Eye (tissue), 1 donor: ENCODE measurements at places on chromosomes 4 and X.

- no peak for DNase-seq
Measured at GRCh38 chrX:135287266-135287823, 21.9 kb upstream of the ETDC start.

DNA sequence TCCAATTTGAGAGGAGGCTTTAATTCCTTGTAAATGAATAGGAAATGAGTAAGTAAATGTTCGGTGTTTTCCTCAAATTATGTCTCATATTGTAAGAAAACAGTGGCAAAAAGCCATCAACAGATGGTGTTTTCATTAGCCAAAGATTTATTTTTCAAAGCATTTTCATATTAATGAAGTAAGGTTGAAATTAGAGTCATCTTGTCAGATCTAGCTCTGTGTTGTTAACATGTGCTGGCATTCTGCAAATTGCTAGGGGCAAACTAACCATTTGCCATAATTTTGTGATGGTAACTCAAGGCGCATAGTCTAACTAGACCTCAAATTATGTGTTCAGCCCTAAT, 24.7 kb downstream of the MID2 start:
- DNase-seq: no peak

DNA sequence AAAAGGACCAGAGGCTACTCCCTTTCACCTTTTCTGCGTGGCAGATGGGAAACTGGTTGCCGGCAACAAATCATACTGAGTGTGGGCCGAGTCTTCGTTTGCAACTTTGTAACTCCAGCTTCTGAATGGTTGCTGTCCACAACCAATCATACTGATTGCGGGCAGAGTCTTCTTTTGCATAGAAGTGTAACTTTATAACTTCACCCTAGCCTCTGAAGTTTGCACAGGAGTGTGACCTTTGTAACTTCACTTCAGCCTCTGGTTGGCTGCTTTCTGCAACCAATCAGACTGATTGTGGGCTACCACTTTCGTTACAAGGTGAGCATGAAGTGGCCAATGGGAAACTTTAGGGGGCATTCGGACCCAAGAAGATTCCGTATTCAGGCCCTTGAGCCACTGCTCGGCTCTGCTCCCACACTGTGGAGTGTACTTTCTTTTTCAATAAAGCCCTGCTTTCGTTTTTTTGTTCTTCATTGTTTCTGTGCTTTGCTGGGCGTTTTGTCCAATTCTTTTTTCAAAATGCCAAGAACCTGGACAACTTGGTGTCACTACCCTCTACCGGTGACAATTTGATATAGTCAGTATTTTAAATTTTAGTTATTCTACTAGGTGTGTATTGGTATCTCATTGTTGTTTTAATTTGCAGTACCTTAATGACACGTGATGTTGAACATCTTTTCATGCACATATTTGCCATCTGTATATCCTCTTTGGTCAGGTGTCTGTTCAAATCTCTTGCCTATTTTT, 9.0 kb upstream of the PAGE5 start:
- no peak for DNase-seq

- peak; percentile 12 for DNase-seq
Measured at GRCh38 chrX:63809173-63809572, 24.2 kb upstream of the ARHGEF9 start.

DNA sequence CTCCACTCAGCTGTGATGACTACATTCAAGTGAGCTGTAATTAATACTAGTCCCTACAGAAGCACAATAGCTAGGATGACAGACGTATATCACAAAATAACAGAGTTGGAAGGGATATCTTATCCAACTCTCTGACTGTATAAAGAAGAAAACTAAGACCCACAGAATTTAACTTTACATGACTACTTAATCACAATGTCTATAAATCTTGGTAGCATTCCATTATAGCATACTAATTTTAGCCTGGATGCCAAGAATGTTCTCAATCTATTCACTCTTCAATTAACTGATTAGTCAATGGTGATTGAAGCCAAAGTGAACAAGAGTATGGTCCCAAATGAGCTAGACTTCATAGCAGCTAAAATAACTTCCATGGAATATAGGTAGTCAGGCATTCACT, 31.2 kb downstream of the RPS6KA6 start:
- no peak for DNase-seq

GRCh38 chr4:141630854-141631253, 5.5 kb upstream of the IL15 start:
- DNase-seq: no peak

DNA sequence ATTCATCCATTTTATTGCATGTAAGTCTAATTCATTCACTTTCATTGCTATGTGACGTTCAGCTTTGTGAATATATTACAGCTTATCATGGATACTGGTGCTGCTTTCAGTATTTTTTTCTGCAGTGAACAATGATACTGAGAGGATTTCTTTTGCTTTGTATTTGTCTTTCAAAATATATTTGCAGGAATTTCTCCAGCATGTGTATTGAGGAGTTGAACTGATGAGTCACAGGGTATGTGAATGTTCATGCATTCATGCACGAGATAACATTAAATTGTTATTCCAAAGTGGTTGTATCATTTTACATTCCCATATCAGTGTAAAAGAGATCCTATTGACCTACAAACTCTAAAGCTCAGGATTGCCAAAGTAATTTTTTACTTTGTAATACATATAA, 283.8 kb upstream of the ARSJ start:
- no peak for DNase-seq

DNA sequence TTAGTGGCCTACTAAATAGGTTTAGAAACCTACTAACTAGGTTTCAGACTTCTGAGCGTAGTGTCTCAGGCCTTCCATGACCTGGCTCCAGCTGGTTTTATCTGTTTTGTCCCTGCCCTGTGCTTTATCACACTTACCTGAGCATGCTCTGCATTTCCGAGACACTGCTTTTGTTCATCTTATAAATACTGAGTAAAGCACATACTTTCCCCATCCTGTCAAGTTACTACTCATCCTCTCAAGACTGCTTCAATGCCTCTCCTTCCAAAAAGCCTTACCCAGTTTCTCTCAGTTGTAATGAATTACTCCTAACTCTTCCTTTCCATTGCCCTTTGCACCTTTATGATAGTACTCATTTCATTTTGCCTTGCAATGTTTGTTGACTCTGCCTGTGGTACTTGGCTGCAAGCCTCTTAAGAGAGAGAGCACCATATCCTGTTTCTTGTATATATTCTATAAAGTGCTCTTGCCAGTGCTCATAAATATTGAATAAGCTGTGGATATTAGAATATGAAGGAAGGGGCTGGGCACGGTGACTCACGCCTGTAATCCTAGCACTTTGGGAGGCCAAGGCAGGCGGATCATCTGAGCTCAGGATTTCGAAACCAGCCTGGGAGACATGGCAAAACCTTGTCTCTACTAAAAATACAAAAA, 34.4 kb downstream of the SLAIN2 start:
- peak; percentile 7 for DNase-seq

DNA sequence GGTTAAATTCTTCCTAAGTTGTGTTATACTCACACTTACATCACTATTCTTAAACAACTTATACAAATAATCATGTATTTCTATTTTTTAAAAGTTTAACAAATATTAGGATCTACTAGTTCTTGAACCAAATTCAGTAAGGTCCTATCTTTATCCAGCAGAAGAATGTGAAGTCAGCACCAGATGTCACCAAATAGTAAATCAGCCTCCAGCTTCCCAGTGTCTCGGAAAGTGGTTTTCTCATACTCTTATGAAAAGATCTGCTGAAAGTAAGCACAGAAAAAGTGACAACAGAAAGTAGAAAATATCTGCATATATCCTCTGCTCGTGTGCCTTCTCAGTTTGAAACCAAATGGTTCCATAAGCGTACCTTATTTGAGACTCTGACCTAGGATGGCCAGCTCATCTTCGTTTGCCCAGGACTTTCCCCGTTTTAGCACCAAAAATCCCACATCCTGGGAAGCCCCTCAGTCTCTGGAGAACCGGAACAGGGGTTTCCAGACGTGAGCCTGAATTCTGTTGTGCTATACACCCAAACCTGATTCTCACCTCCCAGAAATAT, 98.0 kb upstream of the DCLK2 start:
- no peak for DNase-seq

GRCh38 chr4:5260121-5260520, 208.8 kb downstream of the STK32B start:
- no peak for DNase-seq

- DNase-seq: peak; percentile 22
Measured at GRCh38 chr4:777520-778262, 48.2 kb downstream of the CPLX1 start.
